Thyroid gland (tissue), 4 donors: ENCODE measurements at places on chromosomes 7 and 10. TPM values are rescaled to one million over a fixed set of nuclear protein-coding genes. Genes with fewer than 3 reads are reported as not detected.

- H3K27me3 ChIP-seq = no peaks in the 10 kb centered on the region
- no peak overlapping the region for H3K4me3 ChIP-seq
- H3K27ac ChIP-seq = no peak overlapping the region
Measured at GRCh38 chr10:25666276-25666675, 267.8 kb upstream of the MYO3A start.

DNA sequence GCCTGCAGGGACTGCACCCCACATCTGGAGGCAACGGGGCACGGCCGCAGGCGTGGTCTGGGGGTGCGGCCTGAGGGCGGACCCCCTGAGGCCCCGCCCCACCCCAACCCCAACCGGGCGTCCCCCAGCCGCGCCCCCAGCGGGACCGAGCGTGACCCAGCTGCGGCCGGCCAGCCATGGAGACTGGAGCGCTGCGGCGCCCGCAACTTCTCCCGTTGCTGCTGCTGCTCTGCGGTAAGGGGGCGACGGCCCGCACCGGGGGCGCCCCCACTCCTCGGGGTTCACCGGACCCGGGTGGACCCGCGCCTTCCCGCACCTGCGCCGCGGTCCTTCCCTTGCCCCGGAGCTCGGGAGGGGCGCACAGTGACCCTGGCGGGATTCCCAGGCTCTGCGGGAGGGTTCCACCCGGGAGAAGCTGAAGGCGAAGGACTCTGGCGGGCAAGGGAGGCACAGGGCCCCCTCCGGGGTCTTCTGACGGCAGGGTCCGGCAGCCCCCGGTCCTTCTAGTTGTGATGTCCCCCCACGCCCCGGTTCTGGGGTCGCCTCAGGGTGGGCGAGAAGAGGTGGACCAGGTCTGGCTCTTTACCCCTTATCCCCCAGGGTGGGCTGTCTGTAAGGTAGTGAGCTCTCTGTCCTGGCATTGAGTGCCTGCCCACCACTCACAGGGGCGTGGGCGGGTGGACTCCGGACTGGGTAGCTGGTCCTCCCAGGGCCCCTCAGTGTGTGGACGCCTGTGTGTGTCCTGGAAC is at the start of gene RAMP3:
Gene RAMP3 (plus strand): TSS at position 139 of the 749 bp plus-strand sequence. CDS start 38 bp downstream, at position 177.
- H3K27me3 ChIP-seq = no peaks in the 10 kb centered on the region
- H3K27ac ChIP-seq = peak within 1 kb of the TSS; percentile 50
- no peaks in the 10 kb centered on the region for H3K36me3 ChIP-seq
- no peak for DNase-seq
- peaks cover 14% of the 10 kb centered on the region for H3K4me1 ChIP-seq

DNA sequence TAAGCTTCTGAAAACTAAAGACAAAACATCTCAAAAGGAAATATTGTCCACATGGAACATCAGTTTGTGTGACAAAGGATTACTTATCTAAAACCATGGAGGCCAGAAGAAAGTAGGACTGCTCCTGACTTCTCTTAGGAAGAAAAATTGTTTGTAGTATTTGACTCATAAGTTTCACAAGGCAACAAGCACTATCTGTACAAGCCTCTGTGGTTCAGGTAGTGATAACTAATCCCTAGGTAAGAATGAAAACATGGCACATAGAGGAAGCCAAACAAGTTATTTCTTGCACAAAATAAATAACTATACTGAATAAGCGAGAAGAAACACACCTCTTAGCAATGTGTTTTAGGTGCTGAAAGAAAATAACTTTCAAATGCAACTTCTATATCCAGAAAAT is 30.3 kb downstream of the TFPI2 start:
- H3K36me3 ChIP-seq = no peaks in the 10 kb centered on the region
- H3K27me3 ChIP-seq = no peaks in the 10 kb centered on the region
- no peak for DNase-seq
- H3K4me3 ChIP-seq = no peak overlapping the region
- no peaks in the 10 kb centered on the region for H3K4me1 ChIP-seq

- no peak overlapping the region for H3K4me3 ChIP-seq
- no peaks in the 10 kb centered on the region for H3K27me3 ChIP-seq
- DNase-seq = no peak
- H3K4me1 ChIP-seq = no peaks in the 10 kb centered on the region
- no peaks in the 10 kb centered on the region for H3K36me3 ChIP-seq
Measured at GRCh38 chr7:99195867-99196266, 12.0 kb downstream of the KPNA7 start.

GRCh38 chr7:40221836-40222235 is 87.0 kb downstream of the SUGCT start:
- H3K27me3 ChIP-seq = no peaks in the 10 kb centered on the region
- no peak overlapping the region for H3K27ac ChIP-seq
- no peaks in the 10 kb centered on the region for H3K4me1 ChIP-seq
- no peaks in the 10 kb centered on the region for H3K36me3 ChIP-seq
- no peak overlapping the region for H3K4me3 ChIP-seq

DNA sequence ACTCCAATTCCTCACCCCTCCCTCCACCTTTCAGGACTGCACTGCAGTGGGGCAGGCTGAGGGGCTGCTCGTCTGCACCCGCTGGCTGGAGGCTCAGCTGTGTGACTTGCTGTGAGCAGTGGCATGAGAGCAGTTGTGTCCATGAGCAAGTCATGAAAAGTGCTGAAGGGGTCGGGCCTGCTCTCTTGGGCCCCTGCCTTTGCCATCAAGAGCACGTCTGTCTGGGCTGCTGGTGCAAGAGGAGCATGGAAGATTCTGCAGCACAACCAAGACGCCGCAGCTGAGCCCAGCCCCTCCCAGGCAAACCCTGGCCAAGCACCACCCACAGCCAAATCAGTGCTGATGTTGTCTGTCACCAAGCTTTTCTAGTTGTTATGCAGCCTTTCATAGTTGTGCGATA is 284.3 kb downstream of the TCERG1L start:
- no peak for DNase-seq
- H3K4me1 ChIP-seq = no peaks in the 10 kb centered on the region

GRCh38 chr7:101705331-101705730 is 76.2 kb upstream of the MYL10 start:
- no peaks in the 10 kb centered on the region for H3K27me3 ChIP-seq
- H3K4me3 ChIP-seq = no peak overlapping the region
- H3K4me1 ChIP-seq = no peaks in the 10 kb centered on the region
- no peak for DNase-seq

POLR2J2 gene
- 4.0 TPM for total RNA-seq

CPXM2 gene
- 8.0 TPM for total RNA-seq

DEPP1 gene
- 518 TPM for total RNA-seq
